A549 treated with Mapracorat at 1 μM for 4 hours (cell line): ENCODE measurements at places on chromosomes 5 and 9. TPM values are rescaled to one million over a fixed set of nuclear protein-coding genes. Genes with fewer than 3 reads are reported as not detected.

The RABGAP1 gene
- total RNA-seq: 12.1 to 14.5 TPM (median 13.7 TPM) in 5 replicates

The SPINK13 gene
- 0.27 to 0.30 TPM (median 0.27 TPM) in 3 of 5 replicates, not detected in the others for total RNA-seq

The ADCY2 gene
- not detected in 5 replicates for total RNA-seq

The HK3 gene
- total RNA-seq: not detected in 5 replicates

The N4BP3 gene
- 0.74 to 1.3 TPM (median 1.0 TPM) in 5 replicates for total RNA-seq

The NCS1 gene
- 33.2 to 53.3 TPM (median 48.3 TPM) in 5 replicates for total RNA-seq

The FBXO4 gene
- 5.9 to 8.1 TPM (median 7.3 TPM) in 5 replicates for total RNA-seq

The MATR3 gene
- 156 to 198 TPM (median 171 TPM) in 5 replicates for total RNA-seq

The C5orf52 gene
- not detected in 5 replicates for total RNA-seq

The SOX30 gene
- not detected in 5 replicates for total RNA-seq

The GPR150 gene
- total RNA-seq: 0.14 to 0.29 TPM (median 0.15 TPM) in 4 of 5 replicates, not detected in the other

The C5orf34 gene
- 4.1 to 5.9 TPM (median 4.8 TPM) in 5 replicates for total RNA-seq

The FUT7 gene
- total RNA-seq: 0.05 to 0.07 TPM (median 0.06 TPM) in 4 of 5 replicates, not detected in the other

The PCDHA2 gene
- 0.10 TPM in 1 of 5 replicates, not detected in the others for total RNA-seq

The LCN15 gene
- not detected in 5 replicates for total RNA-seq

The CCNB1 gene
- 247 to 288 TPM (median 262 TPM) in 5 replicates for total RNA-seq

The SV2C gene
- 0.04 TPM in 1 of 5 replicates, not detected in the others for total RNA-seq

The FNBP1 gene
- total RNA-seq: 11.4 to 13.2 TPM (median 12.7 TPM) in 5 replicates

The SH3TC2 gene
- total RNA-seq: 0.33 to 0.76 TPM (median 0.44 TPM) in 5 replicates

The SLC6A19 gene
- 0.13 to 0.22 TPM (median 0.19 TPM) in 5 replicates for total RNA-seq

The FCHO2 gene
- 10.5 to 20.3 TPM (median 15.9 TPM) in 5 replicates for total RNA-seq

The MACIR gene
- 18.1 to 20.5 TPM (median 19.7 TPM) in 5 replicates for total RNA-seq

The PRUNE2 gene
- total RNA-seq: 0.26 TPM in 1 of 5 replicates, not detected in the others

The ABO gene
- not detected in 5 replicates for total RNA-seq

The TEX48 gene
- not detected in 5 replicates for total RNA-seq

The FGD3 gene
- total RNA-seq: 0.08 to 0.55 TPM (median 0.37 TPM) in 5 replicates

The CCDC180 gene
- 0.36 to 1.6 TPM (median 0.70 TPM) in 5 replicates for total RNA-seq

The ZFP2 gene
- total RNA-seq: 0.08 TPM in 1 of 5 replicates, not detected in the others

The CRHBP gene
- 0.13 TPM in 1 of 5 replicates, not detected in the others for total RNA-seq
